ENCODE measurements at places on chromosomes 12 and 14. TPM values are rescaled to one million over a fixed set of nuclear protein-coding genes. Genes with fewer than 3 reads are reported as not detected.

ENO2 gene
- 29.0 TPM for total RNA-seq

- no peak for DNase-seq
These were observed 268.7 kb downstream of the ZFP36L1 start for GRCh38 chr14:68523989-68524725.

- no peak for DNase-seq
These were observed 25.7 kb upstream of the TC2N start for GRCh38 chr14:91893007-91893406.

GRCh38 chr12:104177663-104178501, 37.7 kb upstream of the TXNRD1 start:
- DNase-seq: peak; percentile 96

DNA sequence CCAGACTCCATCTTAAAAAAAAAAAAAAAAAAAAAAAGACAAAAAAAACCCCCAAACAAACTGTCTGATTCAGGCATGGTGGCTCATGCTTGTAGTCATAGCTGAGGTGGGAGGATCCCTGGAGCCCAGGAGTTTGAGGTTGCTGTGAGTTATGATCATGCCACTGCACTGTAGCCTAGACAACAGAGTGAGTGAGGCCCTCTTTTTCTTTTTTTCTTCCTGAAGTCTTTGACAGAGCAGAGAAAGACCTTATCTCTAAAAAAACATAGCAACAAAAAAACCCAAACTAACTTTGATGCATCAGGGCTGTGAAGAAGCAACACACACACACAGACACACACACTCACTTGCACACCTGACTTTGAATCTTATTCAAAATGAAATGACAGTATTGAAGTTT, 7.7 kb upstream of the AMN1 start:
- DNase-seq: peak; percentile 88

ZBTB39 gene
- 2.6 TPM for total RNA-seq

- no peak for DNase-seq
These were observed 203.5 kb downstream of the ANO6 start for GRCh38 chr12:45419317-45419814.

DNA sequence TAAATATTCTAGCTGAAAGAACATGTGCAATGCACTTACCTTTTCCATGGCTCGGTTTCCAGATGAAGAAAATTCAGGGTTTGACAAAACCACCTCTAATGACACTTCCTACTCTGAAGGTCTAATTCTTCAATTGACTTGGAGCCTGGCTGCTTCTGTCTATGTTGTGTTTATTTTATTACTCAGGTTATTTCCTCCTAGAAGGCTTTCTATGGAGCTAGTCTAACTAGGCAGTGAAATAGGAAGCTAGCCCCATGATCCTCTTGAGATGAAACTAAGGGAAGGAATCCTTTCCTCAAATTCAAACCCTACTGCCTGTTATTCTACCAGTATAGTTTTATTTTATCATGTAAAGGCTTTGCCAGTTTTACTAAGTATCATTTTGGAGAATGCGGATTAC, 20.9 kb upstream of the IFNG-AS1 start:
- DNase-seq: no peak

FAR2 gene
- 11.9 TPM for total RNA-seq

- no peak for DNase-seq
These were observed 26.6 kb downstream of the ZNF410 start for GRCh38 chr14:73913256-73913655.

DNA sequence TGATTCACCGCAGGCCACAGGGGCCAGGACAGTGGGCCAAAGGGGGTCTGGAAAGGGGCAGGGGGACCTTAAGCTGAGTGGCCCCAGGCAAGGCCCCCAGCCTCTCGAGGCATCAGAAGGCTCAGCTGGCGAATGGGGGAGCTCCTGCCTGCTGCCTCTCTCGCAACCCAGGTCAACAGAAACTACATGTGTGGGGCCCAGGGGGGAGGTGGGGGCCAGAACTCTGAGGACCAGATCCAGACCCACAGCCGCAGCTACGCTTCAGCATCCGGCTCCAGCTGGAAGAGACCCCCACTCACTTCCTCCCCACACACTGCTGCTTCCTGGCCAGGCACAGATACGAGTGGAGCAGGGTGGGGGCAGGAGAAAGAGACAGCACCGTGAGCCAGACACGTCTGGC, 46.5 kb downstream of the NCOR2 start:
- DNase-seq: no peak

REM2 gene
- total RNA-seq: 0.12 TPM

DNA sequence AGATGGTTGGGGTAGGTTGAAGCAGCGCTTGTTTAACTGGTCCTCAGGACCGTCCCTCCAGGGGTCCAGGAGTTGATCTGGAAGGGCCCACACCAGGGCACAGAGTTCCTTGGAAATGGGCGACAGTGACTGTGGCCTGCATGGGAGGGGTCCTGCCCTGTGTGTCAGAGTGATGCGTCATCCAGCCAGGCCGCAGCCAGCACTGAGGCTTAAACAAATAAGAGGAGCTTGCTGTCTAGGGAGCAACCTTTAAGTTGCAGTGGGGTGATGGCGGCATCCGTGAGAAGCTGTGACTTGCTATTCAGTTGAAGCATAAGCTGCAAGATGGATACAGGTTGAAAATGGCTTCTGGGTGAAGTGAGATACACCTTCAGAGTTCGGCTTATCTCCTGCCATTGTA, 20.2 kb downstream of the DCAF4 start:
- no peak for DNase-seq

DNA sequence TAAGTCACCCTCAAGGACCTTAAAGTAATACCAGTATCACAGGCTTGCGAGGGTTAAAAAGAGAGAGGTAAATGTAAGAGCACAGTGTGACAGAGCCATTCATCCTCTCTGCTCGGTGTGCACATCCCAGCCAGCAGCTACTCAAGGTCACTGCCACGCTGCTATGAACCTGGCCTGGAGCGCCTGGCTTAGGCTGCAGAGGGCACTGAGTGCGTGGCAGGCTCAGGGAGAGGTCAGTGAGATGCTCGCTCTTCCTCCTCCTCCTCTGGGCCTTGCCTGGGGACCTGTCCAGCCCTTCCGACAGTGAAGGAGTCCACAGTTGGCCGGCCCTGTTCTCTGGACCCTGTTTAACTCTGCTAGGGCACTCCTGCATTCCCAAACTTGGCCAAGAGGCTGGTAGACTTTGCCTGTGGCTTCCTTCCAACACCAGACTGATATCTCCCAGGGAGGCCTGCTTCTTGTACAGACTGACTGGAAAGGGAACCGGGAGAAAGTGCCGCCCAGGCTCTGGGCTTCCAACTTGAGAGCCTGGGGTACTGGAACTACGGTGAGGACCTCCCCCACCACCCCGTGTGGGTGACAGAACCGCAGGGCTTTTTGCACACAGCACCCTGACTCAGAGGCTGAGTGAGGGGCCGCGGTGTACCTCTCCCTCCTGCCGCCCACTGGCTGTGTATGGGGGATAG, 62.6 kb upstream of the CORO1C start:
- DNase-seq: no peak

- no peak for DNase-seq
These were observed 27.5 kb upstream of the OAS1 start for GRCh38 chr12:112879191-112879705.

ANAPC7 gene
- 40.0 TPM for total RNA-seq

TBX5 gene
- not detected for total RNA-seq

DNA sequence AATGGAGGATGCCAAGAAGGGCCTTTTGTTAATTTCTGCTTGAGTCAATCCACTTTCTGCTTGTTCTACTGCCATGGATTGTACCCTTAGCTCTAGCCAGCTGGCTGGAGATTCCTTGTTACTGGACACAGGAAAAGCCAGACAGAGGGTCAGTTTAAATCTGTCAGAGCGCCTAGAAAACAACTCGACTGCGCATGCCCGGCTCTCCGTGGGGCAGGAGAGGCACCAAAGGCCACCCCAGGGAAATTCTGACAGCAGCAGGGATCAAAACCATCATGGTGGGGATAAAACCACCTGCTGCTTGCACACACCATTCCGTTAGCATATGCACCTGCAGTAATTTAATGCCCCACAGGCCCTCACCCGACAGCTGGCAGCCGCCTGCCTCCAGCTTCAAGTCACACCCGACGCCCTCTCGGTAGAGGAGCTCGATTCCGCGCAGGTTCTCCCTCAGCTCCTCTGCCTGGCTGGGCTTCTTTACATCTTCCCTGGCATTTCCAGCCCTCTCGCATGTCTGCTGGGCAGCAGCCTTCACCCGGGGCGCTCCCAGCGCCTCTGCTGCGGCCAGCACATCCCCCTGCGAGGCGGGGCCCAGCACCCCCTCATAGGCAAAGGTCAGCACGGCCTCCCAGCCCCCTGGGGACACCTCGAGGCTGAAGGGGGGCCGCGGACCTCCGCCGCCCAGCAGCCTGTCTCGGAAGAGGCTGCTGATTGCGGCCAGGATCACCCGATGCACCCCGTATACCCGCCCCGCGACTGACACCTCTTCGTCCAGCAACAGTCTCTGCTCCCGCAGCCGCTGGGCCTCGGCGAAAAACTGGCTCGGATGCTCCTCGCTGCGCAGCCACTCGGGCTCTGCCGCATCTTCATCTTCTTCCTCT, 1.0 kb downstream of the KLHL33 start:
- no peak for DNase-seq

FITM1 gene
- not detected for total RNA-seq

DNA sequence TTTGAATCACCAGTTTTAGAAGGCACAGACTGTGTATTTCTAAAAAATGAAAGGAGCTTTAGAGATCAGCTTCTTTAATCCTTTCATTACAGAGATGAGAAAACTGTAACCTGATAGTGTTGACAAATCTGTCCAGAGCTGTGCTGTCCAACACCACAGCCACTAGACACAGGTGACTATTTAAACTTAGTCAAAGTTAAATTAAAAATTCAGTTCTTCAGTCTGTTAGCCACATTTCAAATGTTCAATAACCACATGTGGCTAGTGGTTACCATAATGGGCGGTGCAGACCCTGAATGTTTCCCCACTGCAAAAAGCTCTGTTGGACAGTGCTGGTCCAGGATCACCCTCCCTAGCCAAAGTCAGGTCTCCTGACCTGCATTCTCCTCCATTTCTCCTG, 21.6 kb downstream of the DAD1 start:
- DNase-seq: no peak

DNA sequence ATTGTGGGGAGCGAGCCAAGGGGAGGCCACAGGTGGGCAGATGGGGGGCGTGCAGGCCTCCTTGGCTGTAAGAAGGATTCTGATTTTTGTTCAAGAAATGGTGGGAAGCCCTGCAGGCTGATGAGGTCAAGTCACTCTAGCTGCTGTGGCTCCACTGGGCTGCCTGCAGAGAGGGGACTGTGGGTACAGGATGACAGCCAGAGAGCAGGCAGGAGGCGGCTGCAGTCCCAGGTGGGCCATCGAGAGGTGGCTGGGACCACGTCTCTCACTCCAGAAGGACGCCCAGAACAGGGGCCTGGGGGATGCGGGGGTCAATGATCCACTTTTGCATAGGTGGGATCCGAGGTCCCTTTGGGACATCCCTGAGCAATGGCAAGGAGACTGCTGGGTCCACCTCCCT, 9.1 kb downstream of the NCOR2 start:
- DNase-seq: no peak

BIN2 gene
- not detected for total RNA-seq

OR4Q3 gene
- total RNA-seq: not detected

DNA sequence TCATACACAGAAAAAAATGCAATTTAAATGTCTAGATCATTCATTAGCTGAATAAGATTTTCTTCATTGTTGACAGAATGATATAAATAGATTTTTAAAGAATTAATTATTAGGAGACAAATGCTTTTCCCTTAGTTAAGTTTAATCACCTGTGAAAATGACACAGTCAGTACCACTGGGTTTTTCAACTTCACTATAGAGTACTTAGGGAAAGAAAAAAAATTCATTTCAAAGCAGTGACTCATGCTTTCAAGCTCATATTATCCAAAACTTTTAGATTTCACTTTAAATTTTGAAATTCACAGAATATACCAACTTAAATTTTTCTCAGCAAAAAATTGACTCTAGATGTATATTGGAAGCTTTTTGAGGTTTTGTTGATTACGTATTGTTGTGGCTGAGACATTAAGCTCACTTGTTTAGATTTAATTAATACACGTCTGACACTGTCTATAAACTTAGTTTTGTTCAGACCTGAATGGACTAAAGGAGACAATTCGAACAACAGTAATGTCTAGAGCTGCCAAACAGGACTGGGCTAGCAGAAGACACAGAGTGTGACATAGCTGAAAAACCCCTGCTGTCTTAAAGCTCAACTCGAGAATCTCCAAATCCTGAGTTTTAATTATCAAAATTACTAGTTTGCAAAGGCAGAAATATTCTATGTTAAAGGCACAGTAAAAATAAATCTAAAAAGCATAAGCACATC, 1.6 kb downstream of the MGAT4C start:
- DNase-seq: no peak

GRCh38 chr12:90399357-90399756, 555.6 kb downstream of the CCER1 start:
- DNase-seq: no peak

DNA sequence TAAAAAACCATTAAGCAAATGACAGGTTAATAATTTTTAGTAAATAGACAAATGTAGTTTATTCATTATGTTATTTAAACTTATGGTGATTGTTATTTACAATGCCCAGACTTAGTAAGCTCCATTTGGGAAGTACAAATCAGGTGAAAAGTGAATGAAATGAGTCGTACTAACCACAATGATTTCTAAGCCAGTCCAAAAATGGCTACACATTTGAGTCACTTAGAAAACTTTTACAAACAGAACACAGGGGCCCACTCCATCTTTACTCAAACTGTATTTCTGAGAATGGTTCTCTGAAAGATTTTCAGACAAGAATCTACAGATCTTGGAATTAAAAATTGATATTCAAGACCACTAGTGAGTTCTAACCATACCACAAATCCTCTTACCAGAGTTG, 653.3 kb upstream of the MIS18BP1 start:
- DNase-seq: no peak

DNA sequence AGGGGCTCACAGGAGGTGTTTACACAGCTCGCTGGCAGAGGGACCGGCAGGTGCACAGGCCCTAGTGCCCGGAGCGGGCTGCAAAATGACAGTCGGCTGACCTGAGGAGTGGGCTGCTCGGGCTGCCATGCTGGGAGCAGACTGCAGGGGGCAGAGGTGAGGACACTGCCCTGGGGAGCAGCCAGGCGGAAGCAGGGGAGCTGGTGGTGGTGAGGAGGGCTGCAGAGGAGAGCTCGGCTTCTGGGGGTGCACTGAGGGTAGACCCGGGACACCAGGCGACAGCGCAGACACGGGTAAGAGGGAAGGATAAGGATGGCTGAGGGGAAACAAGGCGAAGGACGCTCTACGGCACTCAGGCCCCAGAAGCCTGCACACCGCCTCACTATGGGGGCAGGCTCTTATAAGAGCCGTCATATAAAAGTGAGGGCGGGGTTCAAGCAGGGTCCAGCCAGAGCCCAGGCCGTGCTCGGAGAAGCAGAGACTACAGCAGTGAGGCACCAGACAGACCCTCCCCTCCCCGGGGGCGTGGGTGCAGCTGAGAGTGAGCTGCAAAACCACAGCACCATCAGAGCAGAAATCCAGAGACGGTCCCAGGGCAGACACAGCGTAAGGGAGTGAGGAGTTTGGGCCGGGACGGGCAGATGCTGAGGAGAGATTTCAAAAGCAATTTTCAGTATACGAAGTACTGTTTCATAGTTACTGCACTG, 62.5 kb downstream of the CCDC88C start:
- no peak for DNase-seq

- DNase-seq: no peak
These were observed 8.8 kb downstream of the DTX1 start for GRCh38 chr12:113065126-113066007.

GRCh38 chr12:78192979-78193378, 362.3 kb downstream of the NAV3 start:
- peak; percentile 15 for DNase-seq

GRCh38 chr14:59771577-59771976, 99.0 kb downstream of the RTN1 start:
- DNase-seq: no peak

- no peak for DNase-seq
These were observed 104.5 kb downstream of the MNAT1 start for GRCh38 chr14:60839057-60839456.
